ENCODE measurements at places on chromosomes 11 and 22. TPM values are rescaled to one million over a fixed set of nuclear protein-coding genes. Genes with fewer than 3 reads are reported as not detected.

The TMEM191C gene
- 0.32 TPM for total RNA-seq

The CHORDC1 gene
- total RNA-seq = 23.6 TPM

The PRAME gene
- not detected for total RNA-seq

The CHRDL2 gene
- total RNA-seq = not detected

The SSTR3 gene
- not detected for total RNA-seq

The CRYBB2 gene
- not detected for total RNA-seq

The ARHGAP20 gene
- total RNA-seq = 0.97 TPM

The IL18 gene
- 62.9 TPM for total RNA-seq

The JAML gene
- not detected for total RNA-seq

The OR8B4 gene
- total RNA-seq = not detected

The OR2AT4 gene
- not detected for total RNA-seq

The BACE1 gene
- 40.5 TPM for total RNA-seq

The TSSK2 gene
- total RNA-seq = not detected

The PLAAT5 gene
- not detected for total RNA-seq

The BTBD18 gene
- not detected for total RNA-seq

The LAYN gene
- 118 TPM for total RNA-seq

The MN1 gene
- 25.9 TPM for total RNA-seq

The GATD1 gene
- total RNA-seq = 45.0 TPM

The MACROD1 gene
- total RNA-seq = 21.0 TPM

The P4HA3 gene
- 24.3 TPM for total RNA-seq

The NRXN2 gene
- total RNA-seq = 0.51 TPM

The FUT4 gene
- total RNA-seq = 4.2 TPM

The TRIM48 gene
- total RNA-seq = not detected

The RFPL2 gene
- total RNA-seq = not detected

The FAM180B gene
- not detected for total RNA-seq

The ANO1 gene
- 0.97 TPM for total RNA-seq

The C1QTNF4 gene
- total RNA-seq = not detected

The CCDC116 gene
- 0.54 TPM for total RNA-seq
